ENCODE measurements at places on chromosomes 1 and 21. TPM values are rescaled to one million over a fixed set of nuclear protein-coding genes. Genes with fewer than 3 reads are reported as not detected.
A peak's percentile ranks its signal among the peaks of the same experiment; 100 is the strongest.

GRCh38 chr1:224256640-224257039 lies 73.3 kb downstream of the NVL start:
- DNase-seq, result no peak

The LCE1A gene
- not detected for total RNA-seq

DNA sequence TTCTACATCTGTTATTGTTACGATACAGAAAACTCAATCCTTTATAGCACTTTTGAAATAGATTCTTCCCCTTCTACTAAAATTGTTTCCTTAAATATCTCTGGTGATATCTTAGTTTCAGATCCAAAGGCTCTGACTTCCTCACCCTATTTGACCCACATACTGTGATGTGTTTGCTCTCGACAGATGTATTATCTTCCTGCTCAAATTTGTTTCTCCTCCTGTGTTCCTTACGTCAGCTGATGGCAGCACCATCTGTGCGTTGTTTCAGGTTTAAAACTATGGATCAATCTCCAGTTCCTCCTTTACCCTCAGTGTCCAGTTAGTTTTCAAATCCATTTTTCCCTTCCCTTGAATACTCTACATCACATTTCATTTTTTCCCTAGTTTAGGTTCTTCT lies 274.4 kb downstream of the RYR2 start:
- DNase-seq, result no peak

GRCh38 chr1:175514387-175514953 lies 228.9 kb downstream of the TNR start:
- DNase-seq, result no peak

DNA sequence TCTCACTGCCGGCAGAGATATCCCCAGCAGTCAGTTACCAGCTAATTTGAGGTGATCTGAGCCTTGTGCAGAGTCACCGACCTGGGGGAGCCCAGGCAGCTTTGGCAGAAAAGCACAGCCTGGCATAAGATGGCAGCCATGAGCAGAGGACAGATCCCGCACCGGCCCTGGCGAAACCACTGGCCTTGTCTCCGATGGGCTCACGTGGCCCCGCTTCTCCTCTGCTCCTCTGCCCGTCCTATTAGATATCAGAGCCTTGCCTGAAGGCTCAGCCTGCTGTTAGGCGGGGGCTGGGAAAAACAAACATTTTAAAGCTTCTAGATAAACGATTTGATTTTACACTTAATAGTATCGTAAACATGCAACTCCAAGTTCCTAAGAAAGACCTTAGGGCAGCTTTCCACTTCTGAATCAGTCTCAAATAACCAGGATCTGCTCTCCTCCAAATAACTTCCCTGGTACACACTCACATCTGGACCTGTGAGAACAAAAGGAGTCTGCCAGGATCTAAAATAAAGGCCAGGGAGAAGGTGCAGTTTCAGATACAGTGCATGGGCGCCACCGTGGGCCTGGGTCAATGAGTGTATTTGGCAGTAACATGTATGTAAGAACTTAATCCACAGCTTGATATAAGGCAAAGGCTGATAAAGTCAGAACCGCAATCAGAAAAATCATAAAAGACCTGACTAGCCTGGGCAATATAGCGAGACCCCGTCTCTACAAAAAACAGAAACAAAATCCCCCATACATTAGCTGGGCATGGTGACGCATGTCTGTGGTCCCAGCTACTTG lies 10.0 kb downstream of the EDARADD start:
- DNase-seq, result no peak

DNA sequence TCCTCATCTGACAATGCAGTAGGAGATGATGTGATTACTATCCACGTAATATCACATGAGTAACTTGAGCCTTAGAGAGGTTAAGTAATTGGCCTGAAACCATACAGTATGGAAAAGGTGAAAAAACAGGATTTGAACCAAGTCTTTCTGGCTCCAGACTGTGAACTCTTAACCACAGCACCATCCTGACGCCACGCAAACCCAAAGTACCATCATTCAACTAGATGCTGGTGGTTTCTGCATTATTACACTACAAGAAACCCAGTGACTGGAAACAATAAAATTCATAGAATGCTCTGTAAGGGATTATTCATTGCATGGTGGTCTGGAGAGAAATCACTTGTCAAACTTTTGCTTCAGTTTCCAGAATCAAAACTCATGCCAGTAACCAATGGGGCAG lies 90.7 kb downstream of the MAB21L3 start:
- no peak for DNase-seq

DNA sequence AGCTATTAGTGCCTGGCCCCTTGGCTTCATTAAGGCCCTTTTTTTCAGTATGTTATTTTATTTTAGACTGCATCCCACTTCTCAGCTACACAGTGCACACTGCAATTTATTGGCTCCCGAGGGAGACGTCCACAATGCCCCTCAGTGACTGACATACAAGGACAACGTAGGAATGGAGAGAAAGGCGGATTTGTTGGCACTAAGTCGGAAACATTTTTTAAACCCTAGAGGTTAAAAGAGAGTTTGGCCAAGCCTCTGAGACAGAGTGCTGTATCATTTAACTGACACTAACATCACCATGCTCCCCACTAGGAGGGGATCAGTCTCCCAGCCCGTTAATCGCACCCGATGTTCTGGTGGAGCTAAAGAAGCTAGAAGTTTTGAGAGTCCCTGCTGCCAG lies 45.7 kb upstream of the FOXD3 start:
- DNase-seq, result no peak

DNA sequence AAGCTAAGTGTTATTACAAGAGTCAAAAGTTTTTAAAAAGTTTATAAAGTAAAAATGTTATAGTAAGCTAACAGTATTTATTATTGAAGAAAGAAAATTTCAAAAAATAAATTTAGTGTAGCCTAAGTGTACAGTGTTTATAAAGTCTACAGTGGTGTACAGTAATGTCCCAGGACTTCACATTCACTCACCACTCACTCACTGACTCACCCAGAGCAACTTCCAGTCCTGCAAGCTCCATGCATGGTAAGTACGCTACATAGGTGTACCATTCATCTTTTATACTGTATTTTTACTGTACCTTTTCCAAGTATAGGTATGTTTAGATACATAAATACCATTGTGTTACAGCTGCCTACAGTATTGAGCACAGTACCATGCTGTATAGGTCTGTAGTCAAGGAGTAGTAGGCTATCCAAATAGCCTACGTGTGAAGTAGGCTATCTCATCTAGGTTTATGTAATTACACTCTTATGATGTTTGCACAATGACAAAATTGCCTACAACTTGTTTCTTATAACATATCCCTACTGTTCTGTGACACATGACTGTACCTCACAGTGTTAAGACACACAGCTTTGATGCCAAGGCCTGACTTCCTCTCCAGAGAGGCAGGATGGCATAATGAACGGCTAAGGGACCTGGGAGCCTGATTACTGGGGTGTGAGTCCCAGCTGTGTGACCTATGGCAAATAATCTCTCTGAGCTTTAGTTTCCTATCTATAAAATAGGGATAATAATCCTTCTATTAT lies 12.7 kb downstream of the DHCR24 start:
- no peak for DNase-seq

DNA sequence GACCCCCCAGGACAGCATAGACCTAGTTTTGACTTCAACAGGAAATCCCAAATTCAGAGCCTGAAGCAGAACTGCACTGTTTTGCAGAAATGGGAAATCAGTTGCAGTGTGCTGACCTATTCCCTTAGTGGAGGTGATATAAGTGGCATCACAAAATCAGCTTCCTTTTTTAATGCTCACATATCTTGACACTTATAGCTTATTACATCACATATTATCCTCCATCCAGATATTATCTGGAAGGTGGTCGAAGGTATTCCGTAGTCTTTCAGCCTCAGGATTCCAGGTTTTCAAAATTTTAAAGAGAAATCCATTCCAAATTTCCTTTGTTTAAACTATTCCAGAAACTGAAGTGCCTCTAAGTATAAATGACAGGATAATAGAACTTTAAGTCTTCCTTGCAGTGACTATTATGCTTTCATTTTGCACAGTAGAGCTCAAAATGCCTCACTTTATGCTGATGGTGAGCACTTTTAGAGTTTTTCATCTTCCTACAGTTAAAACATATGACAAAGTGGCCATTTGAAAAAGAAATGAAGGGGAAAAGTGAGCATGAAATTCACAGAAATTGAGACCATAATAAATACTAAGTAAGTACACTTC lies 106.4 kb upstream of the DPYD start:
- peak; percentile 44 for DNase-seq

GRCh38 chr1:156912310-156912709 lies 8.1 kb upstream of the LRRC71 start:
- no peak for DNase-seq

The MCOLN2 gene
- 3.9 TPM for total RNA-seq

The NGF gene
- total RNA-seq, result 2.8 TPM

The CFHR2 gene
- total RNA-seq, result not detected

- peak; percentile 84 for DNase-seq
These were observed 503.2 kb upstream of the CAMK1G start for GRCh38 chr1:209080170-209080781.

GRCh38 chr1:30325999-30326398 lies 397.4 kb downstream of the MATN1 start:
- no peak for DNase-seq

The RPTN gene
- not detected for total RNA-seq

- no peak for DNase-seq
These were observed 362.8 kb upstream of the PLXNA2 start for GRCh38 chr1:208606959-208607358.

All from A172 (cell line).